ENCODE measurements at places on chromosomes 7 and 10.
A peak's percentile ranks its signal among the peaks of the same experiment; 100 is the strongest.

DNA sequence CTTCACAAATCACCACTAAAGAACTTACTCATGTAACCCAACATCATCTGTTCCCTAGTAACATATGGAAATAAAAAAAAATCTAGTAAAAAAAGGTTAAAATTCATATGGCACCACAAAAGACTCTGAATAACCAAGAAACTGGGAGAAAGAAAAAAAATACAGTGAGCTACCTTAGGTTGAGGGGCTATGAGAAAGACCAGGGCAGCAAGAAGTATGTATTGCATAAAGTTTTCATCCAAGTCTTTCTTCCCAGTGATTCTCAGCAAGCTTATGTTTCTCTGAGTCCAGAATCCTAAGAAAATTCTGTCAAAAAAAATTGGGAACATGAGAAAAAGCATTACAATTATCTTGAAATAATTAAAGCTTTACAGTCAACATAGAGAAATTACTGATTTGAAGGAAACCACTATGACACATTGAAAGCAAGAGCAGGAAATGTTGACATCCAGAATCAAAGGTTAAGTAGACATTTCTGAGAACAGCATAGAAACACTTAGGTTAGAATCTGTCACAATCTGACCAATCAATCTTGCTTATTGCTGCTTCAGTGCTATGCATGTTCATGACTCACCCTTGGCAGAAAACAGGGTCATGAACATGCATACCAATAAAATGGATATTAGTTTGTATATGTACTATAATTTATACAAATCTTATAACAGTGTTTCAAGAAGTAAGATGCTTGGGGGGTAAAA lies 494.0 kb upstream of the POT1 start:
- H3K4me3 ChIP-seq, result no peak overlapping the region
- H3K4me1 ChIP-seq, result peaks cover 7% of the 10 kb centered on the region
- no peaks in the 10 kb centered on the region for H3K27me3 ChIP-seq
- H3K27ac ChIP-seq, result no peak overlapping the region
- DNase-seq, result no peak

DNA sequence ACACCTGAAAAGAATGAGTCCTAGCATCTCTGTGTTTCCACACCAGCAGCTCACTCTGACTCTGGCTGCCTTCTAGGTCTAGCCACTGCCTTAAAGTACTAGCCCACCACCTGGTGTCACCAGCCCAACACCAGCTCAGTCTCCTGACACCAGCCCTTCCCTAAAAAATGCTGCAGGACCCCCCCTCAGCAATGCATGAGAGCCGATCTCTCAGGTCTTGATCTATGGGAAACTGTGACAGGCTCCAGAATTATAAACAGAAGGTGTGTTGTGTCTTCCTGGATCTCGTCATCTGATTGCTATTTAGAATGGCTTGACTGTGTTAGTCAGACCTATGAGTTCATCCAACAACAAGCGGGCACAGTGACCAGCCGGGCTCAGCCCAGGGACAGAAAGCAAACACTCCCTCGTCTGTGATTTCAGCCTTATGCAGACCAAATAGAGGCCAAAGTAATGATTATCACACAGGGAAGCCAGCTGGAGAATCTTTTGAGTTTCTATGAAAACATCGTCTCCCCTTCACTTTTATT lies 66.6 kb downstream of the CUBN start:
- no peak overlapping the region for H3K27ac ChIP-seq
- H3K4me3 ChIP-seq, result no peak overlapping the region
- H3K27me3 ChIP-seq, result no peaks in the 10 kb centered on the region
- H3K4me1 ChIP-seq, result peaks cover 40% of the 10 kb centered on the region
- no peak for DNase-seq

DNA sequence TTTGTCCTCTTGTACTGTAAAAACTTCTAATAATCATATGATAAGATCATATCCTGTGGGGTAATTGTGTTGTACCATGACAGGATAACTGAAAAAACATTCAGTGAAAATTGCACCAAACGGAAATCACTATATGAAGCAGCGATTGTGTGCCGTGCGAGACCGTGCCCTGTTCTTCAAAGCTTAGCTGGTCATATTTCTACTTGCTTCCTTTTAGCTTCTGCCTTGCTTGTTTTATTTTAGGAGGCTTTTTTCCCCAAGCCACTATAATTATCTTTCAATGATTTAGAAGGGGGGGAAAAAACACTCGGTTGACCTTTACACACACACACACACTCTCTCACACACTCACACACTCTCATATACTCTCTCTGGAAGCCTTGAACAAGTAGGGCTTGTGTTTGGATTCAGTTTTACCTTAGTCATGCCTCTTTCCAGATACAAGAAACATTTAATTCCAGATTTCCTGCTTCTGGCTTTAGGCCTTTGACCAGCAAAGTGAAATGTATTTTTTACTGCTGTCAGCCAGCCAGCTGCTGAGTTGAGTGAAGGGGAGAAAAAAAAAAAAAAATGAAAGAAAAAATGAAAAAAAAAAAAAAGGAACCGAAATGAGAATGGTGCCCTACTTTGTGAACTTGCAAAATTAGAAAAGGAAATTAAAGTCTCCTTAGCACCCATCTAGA lies 181.4 kb downstream of the ARID5B start:
- DNase-seq, result peak; percentile 73
- H3K27me3 ChIP-seq, result no peaks in the 10 kb centered on the region
- peaks cover 87% of the 10 kb centered on the region for H3K4me1 ChIP-seq
- peaks cover 85% of the 10 kb centered on the region for H3K36me3 ChIP-seq

DNA sequence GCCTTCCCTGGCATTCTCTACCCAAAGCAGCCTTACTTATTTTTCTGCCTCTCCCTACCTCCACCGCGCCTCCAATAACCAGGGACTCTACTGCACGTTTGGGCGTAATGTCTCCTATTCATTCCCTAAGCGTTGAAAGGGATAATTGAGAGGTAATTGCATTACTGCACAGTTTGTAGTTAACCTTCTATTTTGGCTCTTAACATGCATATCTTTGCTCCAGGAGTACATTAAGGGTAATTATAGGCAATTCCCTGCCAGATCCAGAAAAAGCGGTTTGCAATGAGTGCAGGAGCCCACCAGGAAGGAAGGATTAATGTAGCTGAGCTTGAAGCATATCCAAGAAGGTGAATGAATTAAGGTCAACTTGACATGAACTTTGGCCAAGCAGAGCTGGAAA lies 558.4 kb downstream of the TYW1 start:
- DNase-seq, result no peak
- no peaks in the 10 kb centered on the region for H3K27me3 ChIP-seq
- H3K27ac ChIP-seq, result no peak overlapping the region

GRCh38 chr7:130263130-130263529 lies 3.5 kb upstream of the CPA2 start:
- H3K4me3 ChIP-seq, result no peak overlapping the region
- peaks cover 13% of the 10 kb centered on the region for H3K27me3 ChIP-seq
- no peaks in the 10 kb centered on the region for H3K4me1 ChIP-seq
- H3K36me3 ChIP-seq, result no peaks in the 10 kb centered on the region

- H3K36me3 ChIP-seq, result peaks cover 4% of the 10 kb centered on the region
- peak within 1 kb of the TSS; percentile 99 for H3K4me3 ChIP-seq
- peak within 1 kb of the TSS; percentile 89 for H3K27ac ChIP-seq
These were observed at the start of gene SLC37A3 for GRCh38 chr7:140397784-140398750. Gene SLC37A3 (minus strand): TSS chr7:140398530. CDS start chr7:140382526, 16,004 bp downstream.

DNA sequence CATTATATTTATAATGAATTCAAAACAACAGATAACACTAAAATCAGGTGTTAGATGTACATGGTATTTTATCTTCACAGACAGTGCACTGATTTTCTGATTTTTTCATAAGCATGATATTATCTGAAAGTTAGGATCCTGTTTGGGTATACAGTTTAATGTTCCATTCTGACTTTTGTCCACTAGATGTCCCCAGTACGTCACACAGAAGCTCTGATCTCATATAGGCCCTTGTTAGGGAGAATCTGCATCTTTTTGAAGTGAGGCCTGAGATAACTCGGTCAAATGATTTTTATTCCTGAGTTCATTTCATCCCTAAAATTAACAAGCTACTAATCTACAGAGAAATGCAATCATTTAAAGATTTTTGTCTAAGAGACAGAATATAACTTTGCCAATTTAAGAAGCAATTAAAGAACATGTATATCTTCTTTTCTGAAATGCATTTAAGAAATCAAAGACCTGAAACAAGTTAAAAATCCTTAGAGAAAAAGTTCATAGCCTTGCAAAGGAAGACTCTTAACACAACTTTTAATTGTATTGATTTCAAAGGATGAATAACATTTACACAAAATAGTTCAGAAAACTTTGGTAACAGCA lies 72.0 kb upstream of the TES start:
- H3K27me3 ChIP-seq, result peaks cover 7% of the 10 kb centered on the region
- no peak overlapping the region for H3K27ac ChIP-seq
- peaks cover 10% of the 10 kb centered on the region for H3K36me3 ChIP-seq

Data from activated naive CD4-positive, alpha-beta T cell treated with anti-CD3 and anti-CD28 coated beads, Interleukin-2, amount 10 ng/mL, durations not matched to agents 7 days and 5 days (primary cell).